Lower lobe of right lung (tissue), 2 donors: ENCODE measurements at places on chromosomes 13 and 19. TPM values are rescaled to one million over a fixed set of nuclear protein-coding genes. Genes with fewer than 3 reads are reported as not detected.

Gene LRP3
- 13.8 TPM for total RNA-seq

Gene PNMA8A
- 1.5 TPM for total RNA-seq

Gene GARIN5A
- total RNA-seq, result 2.2 TPM

Gene FCHO1
- 8.7 TPM for total RNA-seq

Gene PGLYRP1
- 3.0 TPM for total RNA-seq

Gene PLK5
- not detected for total RNA-seq

Gene CDX2
- not detected for total RNA-seq

Gene ZNF414
- 21.6 TPM for total RNA-seq

DNA sequence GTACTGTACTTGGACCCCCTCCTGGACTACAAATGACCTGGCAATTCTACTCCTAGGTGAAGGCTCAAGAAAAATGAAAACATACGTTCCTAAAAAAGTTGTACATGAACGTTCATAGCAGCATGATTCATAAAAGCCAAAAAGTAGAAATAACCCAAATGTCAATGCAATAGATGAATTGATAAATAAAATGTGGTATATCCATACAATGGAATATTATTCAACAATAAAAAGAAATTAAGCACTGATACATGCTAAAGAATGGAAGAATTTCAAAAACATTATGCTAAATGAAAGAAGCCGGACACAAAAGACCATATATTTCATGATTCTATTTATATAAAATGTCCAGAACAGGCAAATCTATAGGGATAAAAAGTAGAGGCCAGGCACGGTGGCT, 9.5 kb downstream of the ZNF432 start:
- DNase-seq, result no peak

DNA sequence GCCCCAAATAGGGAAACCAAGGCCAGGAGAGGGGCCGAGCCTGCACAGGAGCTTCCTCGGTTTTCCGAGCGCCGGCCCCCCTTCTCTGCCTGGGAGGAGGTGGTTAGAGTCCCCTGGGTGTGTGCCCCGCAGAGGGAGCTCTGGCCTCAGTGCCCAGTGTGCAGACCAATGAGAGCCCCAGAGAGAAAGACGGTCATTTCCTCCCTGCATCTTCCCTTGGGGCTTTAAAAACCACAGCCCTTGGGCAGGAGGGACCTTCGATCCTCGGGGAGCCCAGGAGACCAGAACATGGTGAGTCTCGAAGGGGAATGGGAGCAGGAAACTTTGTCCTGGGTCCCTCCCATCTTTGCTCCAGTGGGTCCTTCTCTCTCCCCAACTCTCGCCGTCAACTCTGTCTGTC, at the start of gene C5AR1:
C5AR1 (plus strand) TSS at position 254 of the 400 bp plus-strand sequence; CDS start at position 289, 35 bp downstream.
- DNase-seq, result peak; percentile 73

DNA sequence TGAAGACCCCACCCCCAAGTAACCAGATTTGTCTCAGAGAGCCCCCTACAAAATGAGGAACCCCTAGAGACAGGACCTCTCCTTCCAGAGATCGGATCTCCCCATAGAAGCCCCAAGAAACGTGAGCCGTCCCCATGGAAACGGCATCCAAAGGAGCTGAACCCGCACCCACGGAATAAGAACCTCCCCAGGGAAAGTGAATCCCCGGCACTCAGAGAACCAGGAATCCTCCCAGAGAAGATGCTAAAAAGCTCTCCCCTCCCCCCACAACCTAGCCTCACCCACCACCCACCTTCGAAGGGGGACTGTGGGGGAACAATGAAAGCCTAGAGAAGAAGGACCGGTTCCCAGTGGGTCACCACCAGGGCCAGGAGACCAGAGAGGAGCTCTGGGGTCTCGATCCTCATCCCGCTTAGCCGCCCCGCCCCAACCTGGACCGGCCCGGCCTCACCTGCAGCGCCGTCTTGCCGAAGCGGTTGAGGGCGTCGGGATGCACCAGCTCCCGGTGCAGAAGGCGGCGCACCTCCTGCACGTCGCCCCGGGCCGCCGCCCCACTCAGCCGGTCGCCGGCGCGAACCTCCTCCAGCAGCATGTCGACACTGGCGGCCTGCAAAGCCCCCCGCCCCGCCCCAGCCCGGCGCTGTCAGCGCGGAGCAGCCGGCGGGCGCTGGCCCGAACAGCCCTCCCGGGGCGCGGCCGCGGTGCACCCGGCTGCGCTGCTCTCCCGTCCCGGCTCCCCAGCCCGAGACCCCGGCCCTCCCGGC, 535 bp downstream of the CDKN2D start:
- DNase-seq, result peak; percentile 73

DNA sequence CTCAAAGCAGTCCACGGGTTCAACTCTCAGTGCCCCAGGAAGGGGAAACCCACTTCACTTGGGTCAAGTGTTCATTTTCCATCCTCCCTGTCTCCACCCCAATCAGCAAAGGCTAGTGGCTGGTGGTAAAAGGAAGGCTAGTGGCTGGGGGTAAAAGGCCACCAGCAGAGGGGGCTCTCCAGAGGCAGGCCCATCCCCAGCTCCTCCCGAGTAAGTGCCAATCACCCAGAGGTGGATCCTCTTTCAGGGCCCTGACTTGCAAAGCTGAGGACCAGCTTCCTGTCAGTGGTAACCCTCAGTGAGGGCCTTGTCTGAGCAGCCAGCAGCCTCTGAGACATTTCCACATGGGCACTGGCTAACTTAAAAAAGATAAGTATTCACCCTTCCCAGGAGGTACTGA, 22.0 kb upstream of the TPT1 start:
- DNase-seq, result no peak

DNA sequence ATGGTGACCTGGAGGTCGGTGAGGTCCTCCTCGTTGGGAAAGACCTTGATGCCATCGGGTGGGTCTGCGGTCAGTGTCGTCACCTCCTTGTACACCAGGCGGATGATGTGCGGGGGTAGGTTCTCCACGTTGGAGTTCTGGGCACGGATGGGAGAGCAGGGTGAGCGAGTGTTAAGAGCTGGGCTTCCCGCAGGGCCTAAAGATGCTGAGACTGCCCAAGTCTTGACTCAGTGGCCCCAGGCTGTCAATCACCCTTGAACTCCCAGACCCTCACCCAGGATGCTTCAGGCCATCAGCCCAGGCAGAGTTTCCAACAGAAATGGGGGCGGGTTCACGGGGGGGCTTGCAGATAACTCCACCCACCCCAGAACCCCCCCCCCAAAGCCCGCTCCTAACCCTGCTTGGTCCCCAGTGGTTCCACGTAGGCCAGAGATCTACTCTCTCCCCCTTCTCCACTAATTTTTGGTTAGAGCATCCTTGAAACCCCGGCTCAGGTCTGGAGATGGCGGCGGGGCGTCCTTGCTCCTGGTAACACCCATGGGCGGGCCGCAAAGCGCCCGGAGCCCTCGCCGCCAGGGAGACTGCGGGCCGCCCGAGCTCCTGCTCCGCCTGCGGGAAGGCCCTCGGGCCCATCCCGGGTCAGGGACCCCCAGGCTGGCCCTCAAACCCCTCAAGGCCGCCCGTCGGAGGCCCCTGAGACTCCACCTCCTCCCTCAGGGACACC, 600 bp downstream of the UBE2S start:
- no peak for DNase-seq

GRCh38 chr19:31952693-31953092, 392.7 kb upstream of the ZNF507 start:
- no peak for DNase-seq

GRCh38 chr13:29763436-29764180, 86.8 kb downstream of the UBL3 start:
- DNase-seq, result no peak

DNA sequence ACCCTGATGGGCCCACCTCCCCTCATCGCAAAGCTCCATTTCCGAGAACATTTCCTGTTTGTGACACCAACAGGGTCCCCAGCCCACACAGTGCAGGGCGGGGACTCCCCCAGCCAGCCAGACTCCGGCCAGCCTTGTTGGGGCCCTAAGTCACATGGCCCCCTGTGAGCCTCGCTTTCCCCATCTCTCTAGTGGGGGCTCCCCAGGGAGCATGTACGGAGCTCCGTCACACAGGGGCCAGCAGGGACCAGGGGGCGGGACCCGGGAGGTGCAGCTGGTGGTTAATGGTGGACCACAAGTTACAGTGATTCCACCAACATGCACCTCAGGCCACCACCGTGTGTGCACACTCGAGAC, 1.7 kb downstream of the TBXA2R start:
- no peak for DNase-seq

GRCh38 chr19:39949026-39949747, 14.8 kb upstream of the FCGBP start:
- no peak for DNase-seq

GRCh38 chr13:114147803-114148520, 15.5 kb upstream of the RASA3 start:
- no peak for DNase-seq

- DNase-seq, result no peak
Measured at GRCh38 chr19:41194157-41194552, 1.1 kb downstream of the CYP2S1 start.

DNA sequence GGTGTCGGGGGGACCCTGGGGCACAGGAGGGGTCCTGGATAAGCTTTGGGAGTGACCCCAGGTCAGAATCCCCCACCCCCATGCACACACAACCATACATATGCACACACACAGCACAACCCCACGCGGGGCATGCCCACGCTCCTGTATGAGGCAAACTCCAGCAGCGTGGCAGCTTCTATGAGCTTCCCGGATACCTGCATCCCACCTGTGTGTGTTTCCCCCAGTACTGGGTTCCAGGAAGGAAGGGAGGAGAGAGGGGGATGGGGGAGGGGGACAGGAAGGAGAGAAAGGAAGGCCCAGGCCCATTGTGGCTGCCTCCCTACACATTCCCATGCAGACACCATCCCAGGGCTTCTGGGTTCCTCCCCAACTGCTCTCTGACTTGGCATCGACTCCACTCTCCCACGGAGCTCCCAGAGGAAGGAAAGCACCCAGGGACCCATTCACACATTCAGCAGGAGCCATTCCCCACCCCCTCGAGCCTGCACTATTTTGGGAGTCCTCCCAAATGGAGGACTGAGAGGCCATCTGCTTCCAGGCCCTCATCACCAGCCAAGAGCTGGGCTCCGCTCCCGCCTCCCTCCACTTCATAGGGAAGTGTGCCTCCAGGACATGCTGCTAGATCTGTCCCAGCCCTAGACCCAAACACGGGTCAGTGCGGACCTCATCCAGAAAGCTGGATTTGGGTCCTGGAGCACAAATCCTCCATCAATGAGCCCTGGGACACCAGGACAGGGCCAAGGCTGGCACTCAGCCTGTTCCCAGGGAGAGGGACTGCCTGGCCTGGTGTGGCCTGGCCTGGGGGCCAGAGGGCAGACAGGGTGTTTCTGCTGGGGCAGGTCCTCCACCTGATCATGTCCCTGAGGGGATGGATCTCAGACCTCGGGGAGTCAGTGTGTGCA, 13.2 kb downstream of the PRR36 start:
- DNase-seq, result no peak

DNA sequence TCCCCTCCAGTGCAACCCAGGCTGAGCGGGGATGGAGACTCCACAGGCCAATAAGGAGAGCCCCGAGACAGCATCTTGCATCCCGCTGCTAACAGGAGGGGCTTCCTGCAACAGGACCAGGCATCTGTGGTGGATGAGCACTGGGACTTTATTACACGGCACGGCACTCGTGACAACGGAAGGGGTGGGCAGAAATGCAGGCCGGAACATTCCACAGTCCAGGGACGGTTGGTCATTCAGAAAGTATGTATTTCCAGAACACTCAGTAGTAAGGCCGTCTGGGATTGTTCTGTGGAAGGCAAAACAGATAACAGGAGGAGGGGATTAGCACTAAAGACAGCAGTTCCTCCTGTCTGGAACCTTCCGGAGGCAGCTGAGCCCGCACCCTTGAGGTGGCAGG, 3.3 kb upstream of the TM6SF2 start:
- DNase-seq, result no peak

GRCh38 chr13:98450026-98450425, 126.9 kb downstream of the STK24 start:
- DNase-seq, result no peak

- no peak for DNase-seq
Measured at GRCh38 chr13:48004201-48004600, 3.1 kb upstream of the SUCLA2 start.

DNA sequence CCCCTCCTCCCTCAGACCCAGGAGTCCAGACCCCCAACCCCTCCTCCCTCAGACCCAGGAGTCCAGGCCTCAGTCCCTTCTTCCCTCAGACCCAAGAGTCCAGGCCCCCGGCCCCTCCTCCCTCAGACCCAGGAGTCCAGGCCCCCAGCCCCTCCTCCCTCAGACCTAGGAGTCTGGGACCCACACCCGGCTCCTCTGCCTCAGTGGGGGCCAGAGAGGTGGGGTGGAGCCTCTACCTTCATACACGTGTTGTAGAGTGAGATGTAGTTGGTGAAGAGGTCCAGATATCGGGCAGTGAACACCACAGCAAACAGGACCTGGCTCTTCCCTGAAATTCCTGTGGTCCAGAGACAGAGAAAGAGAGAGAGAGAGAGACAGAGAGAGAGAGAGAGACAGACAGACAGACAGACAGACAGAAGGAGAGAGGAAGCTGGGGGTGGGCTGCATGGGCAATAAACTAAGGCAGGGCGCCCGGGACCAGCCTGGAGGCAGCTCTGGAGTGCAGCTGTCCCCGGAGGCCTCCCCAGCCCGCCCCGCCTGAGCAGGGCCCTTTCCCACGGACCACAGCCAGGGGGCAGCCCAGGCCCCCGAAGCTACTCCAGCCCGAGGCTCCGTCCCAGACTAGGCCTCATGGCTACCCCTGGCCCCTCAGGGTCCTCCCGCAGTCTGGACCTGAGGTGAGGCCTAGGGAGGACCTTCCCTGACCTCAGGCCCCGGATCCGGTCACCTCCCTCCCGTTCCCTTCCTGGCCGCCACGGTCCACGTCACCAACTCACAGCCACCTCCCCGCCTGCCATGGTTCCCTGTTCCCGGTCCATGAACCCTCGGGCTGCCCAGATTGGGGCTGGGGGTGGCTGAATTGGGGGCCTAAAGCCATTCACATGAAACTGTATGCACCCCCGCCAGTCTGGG, 907 bp downstream of the KDELR1 start:
- DNase-seq, result peak; percentile 77

DNA sequence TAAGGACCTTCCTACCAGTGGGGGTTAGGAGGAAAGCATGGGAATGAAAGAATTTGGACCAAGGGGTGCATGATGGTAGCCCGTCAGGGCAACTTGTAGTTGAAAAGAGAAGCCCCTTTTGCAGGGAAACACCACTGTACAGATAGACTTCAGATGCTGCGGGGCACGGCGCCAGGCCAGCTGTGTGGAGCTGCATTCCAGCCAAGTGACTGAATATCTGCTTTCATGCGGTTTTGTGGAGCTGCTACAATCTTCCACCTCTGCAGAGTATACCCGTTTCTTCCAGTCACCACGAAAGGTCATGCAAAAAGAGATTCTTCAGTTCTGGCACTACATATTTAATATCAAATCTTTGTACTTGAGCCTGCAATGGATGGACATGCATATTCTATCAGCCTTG, 104.7 kb downstream of the RGCC start:
- DNase-seq, result no peak

GRCh38 chr19:38263689-38264485, 486 bp upstream of the SPINT2 start:
- no peak for DNase-seq

GRCh38 chr19:17347361-17347760, 10.0 kb downstream of the GTPBP3 start:
- no peak for DNase-seq

- no peak for DNase-seq
Measured at GRCh38 chr13:93268327-93269028, 41.9 kb downstream of the GPC6 start.
